ENCODE measurements at places on chromosomes 7 and 10. TPM values are rescaled to one million over a fixed set of nuclear protein-coding genes. Genes with fewer than 3 reads are reported as not detected.

GRCh38 chr7:97018791-97019531 is 5.7 kb downstream of the DLX5 start:
- no peak for DNase-seq

- no peak for DNase-seq
Observed at GRCh38 chr10:29119374-29119773, 169.5 kb upstream of the LYZL1 start.

GRCh38 chr10:96814264-96814663 is 17.8 kb upstream of the LCOR start:
- DNase-seq = peak; percentile 92

Gene ECHS1
- 90.9 TPM for total RNA-seq

DNA sequence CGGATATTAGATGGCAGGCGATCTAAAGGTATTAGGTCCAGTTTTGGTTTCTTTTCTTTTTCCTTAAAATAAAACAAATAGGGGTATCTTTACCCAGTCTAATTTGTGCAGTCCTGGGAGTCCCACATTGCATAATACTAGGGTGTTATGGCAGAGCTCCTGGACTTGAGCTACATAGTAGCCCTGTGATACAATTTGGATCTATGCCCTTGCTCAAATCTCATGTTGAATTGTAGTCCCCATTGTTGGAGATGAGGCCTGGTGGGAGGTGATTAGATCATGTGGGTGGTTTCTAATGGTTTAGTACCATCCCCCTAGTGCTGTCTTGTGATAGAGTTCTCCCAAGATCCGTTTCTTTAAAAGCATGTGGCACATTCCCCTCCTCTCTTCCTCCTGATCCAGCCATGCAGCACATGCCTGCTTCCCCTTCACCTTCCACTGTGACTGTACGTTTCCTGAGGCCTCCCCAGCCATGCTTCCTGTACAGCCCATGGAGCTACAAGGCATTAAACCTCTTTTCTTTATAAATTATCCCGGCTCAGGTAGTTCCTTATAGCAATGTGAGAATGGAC is 141.9 kb downstream of the RPS24 start:
- DNase-seq = no peak

Gene NKX2-3
- not detected for total RNA-seq

GRCh38 chr10:128854963-128855362 is 612.1 kb upstream of the MGMT start:
- DNase-seq = peak; percentile 30

GRCh38 chr10:110509560-110509959 is 11.9 kb downstream of the DUSP5 start:
- no peak for DNase-seq

Gene AGR2
- not detected for total RNA-seq

DNA sequence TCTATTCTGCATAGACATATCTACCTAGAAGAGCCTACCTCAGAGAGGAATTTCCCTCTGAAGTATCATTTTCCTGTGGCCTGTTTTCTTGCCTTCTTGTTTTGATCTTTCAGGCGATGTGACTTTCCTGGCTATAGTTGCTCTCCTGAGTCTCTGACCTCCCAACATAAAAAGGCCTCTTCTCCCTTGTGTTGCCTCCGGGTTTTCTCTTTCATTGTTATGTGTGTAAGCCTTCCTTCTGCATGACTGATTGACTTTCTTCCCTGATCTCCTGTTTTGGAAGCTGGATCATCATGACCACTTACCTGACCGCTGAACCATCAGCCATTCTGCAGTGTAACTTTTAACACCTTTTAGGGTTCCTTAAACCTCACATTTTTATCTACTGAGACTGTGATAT is 441.5 kb upstream of the ETV1 start:
- DNase-seq = no peak

- DNase-seq = no peak
Observed at GRCh38 chr7:72504061-72504706, 92.0 kb upstream of the CALN1 start.

Gene HABP2
- not detected for total RNA-seq

- DNase-seq = peak; percentile 64
Observed at GRCh38 chr7:135321556-135321955, 87.9 kb downstream of the STRA8 start.

- DNase-seq = no peak
Observed at GRCh38 chr10:127579640-127580039, 30.5 kb downstream of the NPS start.

GRCh38 chr10:24884316-24884715 is 68.1 kb downstream of the PRTFDC1 start:
- no peak for DNase-seq

Gene CYP3A7
- not detected for total RNA-seq

Gene CALML5
- not detected for total RNA-seq

Gene NPY
- total RNA-seq = not detected

- no peak for DNase-seq
Observed at GRCh38 chr10:100879741-100880360, 32.9 kb upstream of the SLF2 start.

- no peak for DNase-seq
Observed at GRCh38 chr7:36138209-36138608, 14.8 kb upstream of the EEPD1 start.

- DNase-seq = peak; percentile 55
Observed at GRCh38 chr10:97888641-97889262, 39.1 kb downstream of the GOLGA7B start.

- peak; percentile 62 for DNase-seq
Observed at GRCh38 chr7:1397491-1398327, 61.6 kb downstream of the MICALL2 start.

Gene ENKUR
- total RNA-seq = 0.22 TPM
